GM12878 (cell line): ENCODE measurements at places on chromosomes 2 and 18.

- no peak for DNase-seq
Measured at GRCh38 chr2:178108176-178108575, 4.1 kb upstream of the RBM45 start.

GRCh38 chr2:32937602-32938448 is 8.9 kb upstream of the LTBP1 start:
- no peak for DNase-seq

DNA sequence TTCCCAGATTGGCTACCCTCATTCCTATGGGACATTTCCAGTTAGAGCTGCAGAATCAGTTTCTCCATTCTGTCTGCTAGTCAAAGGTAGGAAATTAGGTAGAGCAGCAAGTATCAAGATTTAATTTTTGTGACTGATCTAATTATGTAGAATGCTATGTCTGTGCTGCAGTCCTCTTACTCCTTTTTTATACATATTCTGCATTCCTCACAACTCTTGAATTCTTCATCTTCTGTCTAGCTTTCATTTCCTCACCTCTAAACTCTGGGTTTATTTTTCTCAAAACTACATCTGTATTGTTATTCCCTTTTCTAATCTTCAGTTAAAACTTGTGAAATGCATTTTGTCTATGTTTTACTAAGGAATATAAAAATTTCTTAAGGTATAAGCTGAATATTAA is 8.6 kb downstream of the SGO2 start:
- DNase-seq: no peak

DNA sequence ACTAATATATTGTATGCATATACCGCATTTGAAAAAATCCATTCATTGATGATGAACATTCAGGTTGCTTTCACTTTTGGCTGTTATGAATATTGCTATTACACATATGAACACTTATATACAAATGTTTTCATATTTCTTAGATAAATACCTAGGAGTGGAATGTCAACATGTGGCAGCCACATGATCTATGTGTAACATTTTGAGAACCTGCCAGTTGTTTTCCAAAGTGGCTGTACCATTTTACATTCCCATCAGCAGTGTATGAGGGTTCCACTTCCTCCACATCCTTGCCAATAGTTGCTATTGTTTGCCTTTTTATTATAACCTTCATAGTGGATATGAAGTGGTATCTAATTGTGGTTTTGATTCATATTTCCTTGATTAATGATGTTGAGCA is 40.5 kb downstream of the CCDC85A start:
- no peak for DNase-seq

GRCh38 chr18:10265560-10266333 is 188.7 kb upstream of the APCDD1 start:
- DNase-seq: no peak

DNA sequence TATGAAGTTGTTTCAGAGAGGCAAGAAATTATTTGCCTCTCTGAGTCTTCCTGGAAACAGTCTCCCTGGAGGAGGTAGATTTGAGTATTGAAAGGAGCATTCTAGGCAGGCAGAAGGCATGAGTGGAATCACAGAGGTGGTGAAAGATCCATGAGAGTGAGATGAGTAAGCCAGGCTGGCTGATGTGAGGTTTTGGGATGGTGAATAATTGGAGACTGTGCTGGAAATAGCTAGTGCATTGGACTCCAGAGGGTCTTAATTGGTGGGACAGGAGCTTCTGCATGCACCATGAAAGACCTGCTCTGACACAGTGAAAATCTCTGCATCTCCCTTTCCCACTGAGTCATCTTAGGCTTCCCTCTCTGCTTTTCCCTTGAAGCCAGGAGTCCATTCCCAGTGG is 46.3 kb downstream of the CDC42EP3 start:
- no peak for DNase-seq

DNA sequence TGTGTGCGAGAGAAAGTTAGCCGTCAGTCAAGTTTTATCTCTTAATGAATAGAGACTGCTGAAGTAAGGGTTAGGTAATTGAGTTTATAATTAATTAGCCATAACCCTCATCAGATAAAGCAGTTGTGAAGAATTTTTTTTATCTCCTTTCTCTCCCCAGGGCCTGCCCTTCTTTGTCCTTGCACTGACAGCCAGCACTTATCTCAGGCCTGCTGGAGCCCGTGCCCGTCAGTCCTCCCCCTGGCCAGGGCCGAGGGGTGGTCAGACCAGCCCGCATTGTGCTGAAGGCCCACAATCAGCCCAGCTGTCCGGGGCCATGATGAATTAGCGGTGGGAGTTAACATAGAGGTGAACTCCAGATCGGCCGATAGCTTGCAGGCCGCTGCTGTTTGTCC is 315.7 kb downstream of the GBX2 start:
- DNase-seq: no peak

DNA sequence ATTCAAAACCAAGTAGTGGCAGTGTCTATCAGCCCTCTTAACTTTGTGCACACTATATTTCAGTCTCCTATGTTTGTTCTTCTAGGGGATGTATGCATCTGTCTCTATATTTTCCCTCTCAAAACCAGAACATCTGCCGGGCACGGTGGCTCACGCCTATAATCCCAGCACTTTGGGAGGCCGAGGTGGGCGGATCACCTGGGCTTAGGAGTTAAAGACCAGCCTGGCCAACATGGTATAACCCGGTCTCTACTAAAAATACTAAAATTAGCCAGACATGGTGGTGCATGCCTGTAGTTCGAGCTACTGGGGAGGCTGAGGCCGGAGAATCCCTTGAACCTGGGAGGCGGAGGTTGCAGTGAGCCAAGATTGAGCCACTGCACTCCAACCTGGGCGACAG is 9.9 kb upstream of the GAREM2 start:
- no peak for DNase-seq

- no peak for DNase-seq
Measured at GRCh38 chr2:113117541-113118262, 9.7 kb upstream of the IL1RN start.
